ENCODE measurements at places on chromosomes 3 and 15.

GRCh38 chr3:14605744-14606143, 45.8 kb upstream of the CCDC174 start:
- no peak for DNase-seq

- no peak for DNase-seq
Measured at GRCh38 chr3:42216931-42217333, 49.1 kb downstream of the CCK start.

GRCh38 chr3:110430146-110430545, 641.5 kb upstream of the NECTIN3 start:
- no peak for DNase-seq

DNA sequence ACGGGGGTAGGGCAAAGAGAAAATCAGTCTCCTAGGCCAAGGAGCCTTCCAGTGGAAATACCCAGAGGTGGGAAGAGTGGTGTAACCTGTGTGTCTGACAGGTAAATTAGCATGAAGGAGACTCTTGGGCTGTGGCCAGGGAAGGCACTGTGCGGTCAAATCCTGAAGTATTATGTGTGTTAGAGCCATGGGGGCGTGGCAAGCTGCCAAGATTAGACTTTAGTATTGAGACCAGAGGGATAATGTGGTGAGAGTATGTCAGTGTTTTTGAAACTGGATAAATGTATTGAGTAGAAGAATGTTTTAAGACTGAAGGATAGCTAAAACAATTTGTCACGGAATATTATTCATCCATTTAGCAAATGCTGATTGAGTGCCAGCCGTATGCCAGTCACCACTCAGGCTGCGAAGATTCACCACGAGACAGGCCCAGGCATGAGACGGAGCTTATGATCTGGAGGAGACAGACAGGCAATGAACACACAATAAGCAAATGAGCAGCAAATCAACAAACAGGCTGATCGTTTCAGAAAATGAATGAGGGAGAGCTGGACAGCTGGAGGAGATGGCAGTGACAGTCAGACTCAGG, 445.9 kb downstream of the MCTP2 start:
- no peak for DNase-seq

GRCh38 chr3:64046592-64046991, 23.3 kb upstream of the PSMD6 start:
- DNase-seq, result no peak

- DNase-seq, result no peak
Measured at GRCh38 chr3:138220242-138220641, 33.1 kb downstream of the ARMC8 start.

GRCh38 chr15:82789491-82789890, 16.4 kb downstream of the FSD2 start:
- no peak for DNase-seq

- DNase-seq, result no peak
Measured at GRCh38 chr3:125257536-125257935, 45.0 kb upstream of the SLC12A8 start.

DNA sequence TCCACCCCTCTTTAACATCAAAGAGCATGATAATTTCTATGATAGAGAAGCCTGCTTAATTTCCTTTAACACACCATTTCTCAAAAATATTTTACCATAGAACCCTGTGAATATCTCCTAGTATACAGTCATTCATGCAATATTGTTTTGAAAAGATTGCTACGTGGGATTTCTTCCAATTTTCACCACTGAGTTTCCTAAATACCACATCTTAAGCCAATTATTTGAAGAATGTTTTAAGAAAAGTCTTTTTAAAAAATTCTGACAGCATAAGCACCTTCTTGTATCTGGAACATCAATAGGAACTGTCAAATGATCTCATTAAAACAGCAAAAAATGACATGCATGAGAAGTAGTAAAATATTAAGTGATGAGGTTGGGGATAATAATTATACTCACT, 1126.7 kb downstream of the TUSC7 start:
- no peak for DNase-seq

DNA sequence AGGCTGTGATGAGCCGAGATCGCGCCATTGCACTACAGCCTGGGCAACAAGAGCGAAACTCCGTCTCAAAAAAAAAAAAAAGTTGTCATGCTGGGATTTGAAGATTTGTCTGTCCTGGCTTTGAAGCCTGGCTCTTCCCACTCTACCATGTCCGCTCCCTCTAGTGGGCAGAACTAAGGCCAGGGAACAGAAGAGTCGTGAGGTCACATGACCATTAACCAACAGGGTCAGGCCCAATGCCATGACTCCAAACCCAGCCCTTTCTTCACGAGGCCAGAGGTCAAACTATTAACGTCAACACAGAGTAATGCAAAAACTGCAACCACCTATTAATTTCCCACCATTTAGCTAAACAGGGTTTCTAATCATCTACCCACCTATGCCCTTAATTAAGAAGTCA, 212.1 kb downstream of the ADAMTS17 start:
- DNase-seq, result no peak

DNA sequence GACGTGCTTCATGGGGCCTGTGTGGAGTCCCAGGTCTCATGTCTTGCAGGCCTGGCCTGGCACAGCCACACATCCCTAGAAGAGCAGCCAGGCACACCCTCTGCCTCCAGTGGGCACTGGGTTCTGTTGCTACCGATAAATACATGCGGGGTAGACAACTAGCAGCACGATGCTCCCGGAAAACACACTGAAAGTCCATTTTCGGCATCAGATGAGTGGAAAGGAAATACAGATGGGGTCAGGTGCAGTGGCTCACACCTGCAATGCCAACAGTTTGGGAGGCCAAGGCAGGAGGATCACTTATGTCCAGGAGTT, 165.1 kb downstream of the NSMCE3 start:
- no peak for DNase-seq

DNA sequence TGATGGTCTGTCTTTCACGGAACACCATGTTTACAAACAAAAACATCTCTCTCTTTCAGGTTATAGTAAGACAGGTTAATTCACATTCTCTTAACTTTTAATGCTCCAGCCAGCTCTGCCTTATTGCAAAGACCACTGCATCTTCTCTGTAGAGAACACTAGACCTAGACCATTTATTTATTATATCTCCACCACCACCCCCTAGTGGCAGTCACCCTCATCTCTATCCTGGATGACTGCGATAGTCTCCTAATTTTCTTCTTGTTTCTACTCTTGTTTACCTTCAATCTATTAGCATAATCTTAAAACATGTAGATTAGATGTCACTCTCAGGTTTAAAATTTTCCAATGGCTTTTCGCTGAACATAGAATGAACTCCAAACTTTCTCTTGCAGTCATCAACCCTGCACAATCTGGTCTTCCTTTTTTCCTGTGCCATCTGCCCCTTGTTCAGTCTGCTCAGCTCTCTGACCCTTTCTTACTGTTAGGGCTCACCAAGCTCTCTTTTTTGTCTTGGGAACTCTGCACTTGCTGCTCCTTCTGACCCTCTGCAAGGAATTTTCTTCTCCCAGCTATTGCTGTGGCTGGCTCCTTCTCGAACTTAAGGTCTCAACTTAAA, 155.6 kb downstream of the SQOR start:
- DNase-seq, result no peak

GRCh38 chr3:195197765-195198425, 73.1 kb downstream of the XXYLT1 start:
- no peak for DNase-seq

DNA sequence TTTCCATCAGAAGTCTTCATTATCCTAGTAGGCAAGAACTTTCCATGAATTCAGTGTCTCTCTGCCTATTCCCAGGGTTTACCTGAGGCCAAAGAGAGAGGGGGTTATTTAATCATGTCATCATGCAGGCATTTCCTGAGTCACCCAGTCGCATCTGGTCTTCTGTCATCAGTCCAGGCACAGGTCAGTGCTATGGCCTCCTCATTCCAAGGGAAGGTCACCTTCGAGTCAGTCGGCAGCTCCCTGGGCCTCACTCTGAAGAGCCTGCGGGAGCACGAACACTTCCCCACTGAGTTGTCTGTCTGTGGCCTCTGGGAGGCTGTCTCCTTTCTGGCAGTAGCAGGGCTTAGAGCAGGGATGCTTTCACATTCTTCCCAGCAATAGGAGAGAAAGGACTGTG, 26.2 kb upstream of the LRTM1 start:
- no peak for DNase-seq

- no peak for DNase-seq
Measured at GRCh38 chr3:104992676-104993075, 374.0 kb upstream of the ALCAM start.

- no peak for DNase-seq
Measured at GRCh38 chr3:194446754-194447153, 40.0 kb downstream of the ATP13A3 start.

All from activated naive CD4-positive, alpha-beta T cell (primary cell).